Stimulated activated CD4-positive, alpha-beta T cell treated with anti-CD3 and anti-CD28 coated beads, Interleukin-15, amount 100 ng/mL, for 1 hour (primary cell): ENCODE measurements at places on chromosomes 11 and 22.
A peak's percentile ranks its signal among the peaks of the same experiment; 100 is the strongest.

DNA sequence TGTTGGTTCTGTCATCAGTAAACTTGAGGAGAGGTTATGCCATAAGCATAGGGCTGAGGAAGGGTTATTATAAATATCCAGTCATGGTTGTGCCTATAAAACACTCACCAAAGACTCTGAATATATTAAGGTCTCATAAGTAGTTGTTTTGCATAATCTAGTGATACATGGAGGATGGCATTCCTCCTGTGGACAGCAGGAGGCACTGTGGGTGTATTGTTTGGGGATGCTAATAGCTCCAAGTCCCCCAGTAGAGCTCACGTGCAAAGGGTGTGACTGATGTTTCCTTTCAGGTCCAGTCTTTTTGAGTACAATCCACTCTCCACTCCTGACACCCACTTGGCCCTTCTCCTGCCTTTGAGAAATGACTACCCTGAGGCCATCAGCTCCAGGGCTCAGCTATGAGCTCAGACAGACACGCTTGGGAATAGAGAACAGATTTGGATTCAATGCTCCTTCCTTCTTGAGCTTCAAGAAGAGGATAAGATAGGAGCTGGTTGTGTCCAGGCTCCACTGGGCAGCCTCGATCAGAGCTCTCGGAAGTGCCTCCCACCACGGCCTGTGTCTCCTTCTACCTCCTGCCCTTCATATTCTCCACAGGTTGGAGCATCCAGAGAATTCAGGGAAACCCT lies 85.2 kb upstream of the IGLL5 start:
- no peak for DNase-seq

GRCh38 chr11:58034471-58034870 lies 3.7 kb downstream of the OR6Q1 start:
- DNase-seq: no peak

- DNase-seq: no peak
Measured at GRCh38 chr11:7833527-7833926, 36.8 kb upstream of the OR5P2 start.

DNA sequence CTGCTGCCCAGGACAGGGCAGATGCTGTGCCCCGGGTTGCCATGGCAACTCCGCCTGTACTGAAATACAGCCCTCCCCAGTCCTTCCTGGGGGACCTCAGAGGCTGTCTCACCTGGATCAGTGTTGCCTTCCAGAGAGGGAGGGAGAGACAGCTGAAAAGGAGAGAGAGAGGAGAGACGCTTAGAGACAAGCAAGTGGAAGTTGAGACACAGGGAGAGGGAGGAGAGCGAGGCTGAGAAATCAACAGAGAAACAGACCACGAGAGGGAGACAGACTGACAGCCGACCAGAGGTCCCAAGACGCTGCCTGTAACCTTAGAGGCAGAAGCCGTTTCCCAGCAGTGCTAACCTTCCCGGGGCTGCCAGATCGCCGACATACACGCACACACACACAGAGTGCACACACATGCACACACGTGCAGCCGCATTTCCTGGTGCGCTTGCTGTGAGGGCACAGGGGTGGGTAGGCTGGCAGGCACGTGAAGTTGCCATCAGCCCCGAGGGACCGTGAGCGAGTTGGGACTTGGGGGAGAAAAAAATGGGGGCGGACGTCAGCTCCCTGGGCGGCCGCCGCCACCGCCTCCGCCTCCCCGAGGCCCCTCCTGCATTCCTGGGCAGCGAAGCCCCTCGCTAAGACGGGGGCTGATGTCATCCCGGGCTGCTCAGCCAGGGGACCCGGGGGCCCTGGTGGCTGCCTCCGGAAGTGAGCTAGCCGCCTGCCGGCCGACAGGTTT lies 88.6 kb upstream of the CRYBB3 start:
- DNase-seq: peak; percentile 16

DNA sequence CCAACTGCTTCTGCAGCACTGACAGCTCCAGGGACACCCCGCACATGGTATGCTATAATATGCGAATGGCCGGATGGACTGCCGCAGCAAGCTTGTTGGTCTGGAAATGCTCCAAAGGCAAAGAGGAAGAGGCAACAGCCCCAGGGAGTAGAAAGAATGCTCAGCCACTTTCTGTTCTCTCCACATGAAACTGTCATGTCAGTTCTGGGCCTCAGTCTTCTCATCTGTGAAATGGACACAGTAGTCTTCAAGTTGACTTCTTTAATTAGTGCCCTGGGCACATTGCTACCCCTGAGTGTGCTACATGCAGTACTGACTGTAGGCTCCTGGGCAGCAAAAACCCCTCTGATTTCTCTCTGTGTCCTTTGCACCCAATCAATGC lies 19.9 kb downstream of the IL10RA start:
- no peak for DNase-seq

- no peak for DNase-seq
Measured at GRCh38 chr22:43004362-43005035, 10.4 kb downstream of the PACSIN2 start.
